IPS DF 6.9 (cell line): ENCODE measurements at places on chromosomes 13 and 19.
A peak's percentile ranks its signal among the peaks of the same experiment; 100 is the strongest.

DNA sequence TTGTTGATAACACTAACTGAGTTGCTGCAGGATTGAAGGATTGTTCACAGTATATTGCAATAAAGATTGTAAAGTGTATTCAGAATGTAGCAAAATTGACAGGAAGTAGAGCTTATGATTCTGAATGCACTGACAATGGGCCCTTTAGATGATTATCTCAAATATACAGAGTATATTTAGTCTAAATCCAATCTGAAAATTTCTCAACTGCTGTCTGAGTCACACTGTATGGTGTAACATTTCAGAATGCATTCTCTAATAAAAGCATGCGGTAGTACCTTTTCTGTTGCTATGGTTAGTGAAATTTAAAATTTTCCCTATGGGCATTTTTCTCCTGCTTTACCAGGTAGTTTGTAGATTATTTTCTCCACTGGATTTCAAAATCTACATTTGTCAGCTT lies 365.2 kb downstream of the PCDH17 start:
- no peaks in the 10 kb centered on the region for H3K4me1 ChIP-seq
- H3K4me3 ChIP-seq = no peak overlapping the region
- no peak overlapping the region for H3K27ac ChIP-seq
- no peaks in the 10 kb centered on the region for H3K36me3 ChIP-seq

DNA sequence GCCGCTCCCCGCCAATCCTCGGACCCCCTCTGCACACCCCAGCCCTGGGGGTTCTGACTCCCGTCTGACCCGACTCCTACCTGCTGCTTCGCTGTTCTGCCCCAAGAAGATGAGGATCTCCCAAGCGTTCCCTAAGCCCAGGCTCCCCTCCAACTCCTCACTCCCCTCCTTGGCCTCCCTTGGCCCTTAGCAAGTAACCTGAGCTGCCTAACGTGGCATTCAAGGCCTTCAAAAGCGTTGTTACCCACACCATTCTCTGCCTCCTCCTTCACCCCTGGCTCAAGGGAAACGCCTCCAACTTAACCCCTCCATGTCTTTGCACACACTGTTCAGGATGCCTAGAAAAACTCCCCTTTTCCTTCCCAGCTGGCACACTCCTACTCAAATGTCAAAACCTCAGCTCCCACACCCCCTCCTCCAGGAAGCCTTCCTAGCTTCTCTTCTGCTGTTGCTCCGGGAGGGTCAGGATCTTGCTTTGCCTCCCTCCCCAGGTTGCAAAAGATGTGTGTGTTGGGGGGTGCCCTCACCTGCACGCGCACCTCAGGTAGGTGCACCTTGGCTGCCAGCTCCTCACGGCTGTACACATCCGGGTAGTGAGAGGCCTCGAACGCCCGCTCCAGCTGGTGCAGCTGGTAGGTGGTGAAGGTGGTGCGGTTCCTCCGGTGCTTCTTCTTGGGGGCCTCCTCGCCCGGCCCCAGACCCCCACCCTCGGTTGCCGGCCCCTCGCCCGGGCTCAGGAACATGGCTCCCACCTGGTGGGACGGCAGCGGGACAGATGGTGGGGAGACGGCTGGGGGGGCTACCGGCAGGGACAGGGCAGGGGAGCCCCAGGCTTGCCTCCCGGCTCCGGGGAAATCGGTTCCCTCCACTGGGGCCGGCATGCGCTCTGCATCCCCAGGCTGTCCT lies 775 bp downstream of the RAX2 start:
- no peak for DNase-seq
- H3K4me3 ChIP-seq = no peak overlapping the region
- H3K4me1 ChIP-seq = peaks cover 8% of the 10 kb centered on the region; the same call in 1 of the 2 replicates

DNA sequence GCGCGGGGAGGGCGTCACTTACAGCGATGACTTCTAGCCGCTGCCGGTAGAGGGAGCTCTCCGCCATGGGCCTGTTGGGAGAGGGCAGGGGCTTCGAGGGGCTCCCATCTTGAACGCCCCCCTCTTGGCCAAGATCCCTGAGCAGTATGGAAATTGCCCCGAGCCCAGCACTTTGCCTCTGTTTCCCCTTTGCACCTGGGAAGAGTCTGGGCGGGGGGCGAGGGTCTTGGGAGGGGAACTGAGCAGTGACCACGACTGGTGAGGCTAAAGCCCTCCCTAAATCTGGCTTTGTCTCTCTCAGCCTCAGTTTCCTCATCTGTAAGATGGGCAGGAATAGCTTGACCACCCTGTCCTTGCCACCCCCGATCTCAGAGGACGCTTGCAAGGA lies 2.8 kb downstream of the PALM3 start:
- H3K27me3 ChIP-seq = peaks cover 6% of the 10 kb centered on the region; the same call in 1 of the 2 replicates
- peaks cover 2% of the 10 kb centered on the region; the same call in 1 of the 2 replicates for H3K4me1 ChIP-seq
- H3K4me3 ChIP-seq = no peak overlapping the region
- DNase-seq = no peak
- no peak overlapping the region for H3K27ac ChIP-seq

- H3K4me1 ChIP-seq = peaks cover 4% of the 10 kb centered on the region; the same call in 1 of the 2 replicates
- no peak overlapping the region for H3K4me3 ChIP-seq
- DNase-seq = no peak
- H3K36me3 ChIP-seq = no peaks in the 10 kb centered on the region
These were observed 249.0 kb downstream of the DLEU7 start for GRCh38 chr13:50594276-50595051.

DNA sequence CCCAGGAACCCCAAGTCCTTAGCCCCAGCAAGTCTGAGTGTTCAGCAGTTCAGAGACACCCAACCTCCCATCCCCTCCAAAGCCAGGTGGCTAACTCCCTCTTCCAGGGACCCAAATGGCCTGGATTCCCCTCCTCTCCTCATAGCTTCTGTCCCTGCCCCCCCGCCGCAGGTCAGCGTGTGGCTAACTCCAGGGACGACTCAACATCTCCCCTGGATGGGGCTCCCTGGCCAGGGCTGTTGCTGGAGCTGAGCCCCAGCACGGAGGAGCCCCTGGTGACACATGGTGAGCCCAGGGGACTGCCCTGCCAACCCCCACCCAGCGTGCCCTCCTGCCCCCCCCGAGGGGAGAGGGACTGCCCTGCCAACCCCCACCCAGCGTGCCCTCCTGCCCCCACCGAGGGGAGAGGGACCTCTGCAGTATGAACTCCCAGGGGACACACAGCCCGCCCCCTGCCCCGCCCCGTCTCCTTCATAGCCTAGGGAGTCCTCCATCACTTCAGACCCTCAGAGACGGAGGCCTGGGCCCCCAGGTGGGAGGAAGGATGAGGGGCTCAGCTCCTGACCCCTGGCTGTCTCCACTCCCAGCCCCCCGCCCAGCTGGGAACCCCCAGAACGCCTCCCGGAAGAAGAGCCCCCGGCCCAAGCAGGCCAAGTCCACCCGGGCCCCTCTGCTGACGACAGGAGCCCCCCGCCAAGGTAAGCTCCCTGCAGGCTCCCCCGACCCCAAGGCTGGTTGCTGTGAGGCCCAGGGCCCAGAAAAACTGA lies 1.7 kb downstream of the SSC5D start:
- no peak overlapping the region for H3K4me3 ChIP-seq
- no peak for DNase-seq
- no peaks in the 10 kb centered on the region for H3K27me3 ChIP-seq
- H3K4me1 ChIP-seq = peaks cover 13% of the 10 kb centered on the region
- no peaks in the 10 kb centered on the region; the same call in 1 of the 2 replicates for H3K36me3 ChIP-seq
- H3K27ac ChIP-seq = no peak overlapping the region

GRCh38 chr19:12796146-12797071 lies 5.1 kb downstream of the JUNB start:
- H3K4me1 ChIP-seq = peaks cover 7% of the 10 kb centered on the region
- H3K36me3 ChIP-seq = peaks cover 6% of the 10 kb centered on the region; the same call in 1 of the 2 replicates
- DNase-seq = peak; percentile 92

DNA sequence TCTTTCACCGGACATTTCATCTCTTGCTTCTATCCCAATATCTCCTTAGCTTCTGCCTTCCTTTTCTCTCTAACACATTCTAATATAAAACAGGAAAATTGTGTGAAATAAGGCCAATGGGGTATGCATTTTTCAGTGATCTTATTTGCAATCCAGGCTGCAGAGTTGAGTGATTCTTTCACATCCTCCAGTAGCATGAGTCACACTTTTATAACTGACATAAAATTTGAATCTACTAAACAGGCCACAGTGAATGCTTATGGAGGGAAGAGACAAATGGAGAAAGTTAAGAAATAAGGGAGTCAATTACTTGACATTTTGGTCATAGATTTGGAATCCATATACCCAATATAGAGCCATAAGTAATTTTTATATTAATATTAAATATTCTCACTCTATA lies 1037.0 kb upstream of the SPRY2 start:
- H3K27me3 ChIP-seq = no peaks in the 10 kb centered on the region
- no peak for DNase-seq
- H3K36me3 ChIP-seq = no peaks in the 10 kb centered on the region

DNA sequence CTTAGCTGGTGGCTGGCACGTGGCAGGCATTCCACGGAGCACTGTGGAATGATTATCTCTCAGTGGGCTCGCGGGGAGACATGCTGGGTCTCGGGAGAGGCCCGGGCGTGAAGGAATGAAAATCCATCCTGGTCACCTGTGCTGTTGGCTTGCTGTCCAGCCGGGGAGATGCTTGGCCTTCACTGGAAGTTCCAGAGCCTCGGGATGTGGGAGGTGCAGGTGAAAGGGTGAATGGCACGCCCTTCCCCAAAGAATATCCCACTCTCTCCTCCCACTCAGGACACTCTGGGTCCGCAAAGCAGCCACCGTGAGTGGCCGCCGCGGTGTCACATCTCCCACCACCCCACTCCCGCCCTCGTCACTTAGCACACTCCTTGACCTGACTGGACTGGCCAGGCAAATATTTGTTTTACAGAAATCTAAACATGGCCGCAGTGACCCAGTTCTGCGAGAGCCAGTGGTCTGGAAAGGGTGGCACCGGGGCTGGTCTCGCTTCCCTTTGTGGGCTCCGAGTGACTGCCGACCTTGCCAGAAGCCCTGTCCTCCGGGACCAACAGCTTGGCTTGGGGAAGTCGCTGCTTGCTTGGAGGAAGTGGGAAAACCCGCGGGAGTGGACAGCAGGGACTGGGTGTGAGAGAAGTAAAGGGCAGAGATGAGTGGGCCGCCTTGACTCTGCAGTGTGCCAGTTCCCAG lies 8.0 kb downstream of the DPP9 start:
- H3K36me3 ChIP-seq = peaks cover 42% of the 10 kb centered on the region
- no peaks in the 10 kb centered on the region for H3K4me1 ChIP-seq
- H3K27ac ChIP-seq = no peak overlapping the region
- H3K4me3 ChIP-seq = no peak overlapping the region
- DNase-seq = no peak
- no peaks in the 10 kb centered on the region for H3K27me3 ChIP-seq
